ENCODE measurements at places on chromosomes 5 and 9. TPM values are rescaled to one million over a fixed set of nuclear protein-coding genes. Genes with fewer than 3 reads are reported as not detected.

Gene ZDHHC11B
- 0.19 TPM for total RNA-seq

DNA sequence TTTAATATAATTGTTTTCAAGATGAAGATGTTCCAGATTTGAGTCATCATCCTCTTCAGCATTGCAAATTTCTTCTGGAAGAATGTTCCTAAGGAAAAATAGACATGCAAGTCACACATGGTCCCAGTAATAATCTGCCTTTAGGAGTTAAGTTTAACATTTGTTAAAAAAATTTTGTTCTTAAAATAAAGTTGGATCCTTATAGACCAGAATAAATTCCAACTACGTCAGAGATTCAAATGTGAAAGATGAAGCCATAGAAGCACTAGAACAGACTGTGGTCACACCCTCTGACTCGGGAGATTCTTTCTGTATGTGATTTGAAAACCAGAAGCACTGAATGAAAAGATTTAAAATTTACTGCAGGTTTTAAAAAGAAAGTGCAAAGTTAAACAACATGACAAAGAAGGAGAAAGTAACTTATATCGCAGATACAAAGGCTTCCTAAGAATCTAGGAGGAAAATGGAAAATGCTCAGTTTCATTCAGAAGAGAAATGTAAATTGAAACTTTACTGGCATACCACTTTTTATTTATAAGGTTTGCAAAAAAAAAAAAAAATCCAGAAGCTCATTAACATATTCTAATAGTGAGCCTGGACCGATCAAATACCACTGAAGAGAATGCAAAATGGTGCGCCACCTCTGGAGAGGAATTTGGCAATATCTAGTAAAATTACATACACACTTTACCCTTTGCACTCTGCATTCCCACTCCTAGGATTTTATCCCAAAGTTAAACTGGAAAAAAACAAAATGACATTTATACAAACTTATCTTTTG is 14.3 kb upstream of the ASPN start:
- no peak for DNase-seq

Gene ENG
- total RNA-seq, result 3.0 TPM

DNA sequence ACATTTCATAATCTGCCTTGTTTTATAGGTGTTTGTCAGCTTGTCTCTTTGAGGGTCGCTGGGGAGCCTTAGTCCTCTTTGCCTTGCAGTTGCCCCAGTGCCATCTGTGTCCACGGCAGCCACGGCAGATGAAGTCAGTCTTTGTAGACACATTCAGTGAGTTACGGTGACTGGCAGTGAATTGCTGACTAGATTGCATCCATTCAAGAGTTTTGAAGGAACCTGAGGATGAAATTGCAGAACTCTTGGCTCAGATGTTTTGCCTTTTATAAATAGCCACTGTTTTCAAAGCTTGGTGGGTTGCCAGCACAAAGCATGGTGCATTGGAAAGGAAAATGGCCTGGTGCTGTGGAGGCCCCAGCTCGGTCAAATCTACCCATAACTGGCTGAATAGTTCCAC is 125.6 kb downstream of the TRIO start:
- peak; percentile 35 for DNase-seq

Gene FAXDC2
- total RNA-seq, result 3.2 TPM

DNA sequence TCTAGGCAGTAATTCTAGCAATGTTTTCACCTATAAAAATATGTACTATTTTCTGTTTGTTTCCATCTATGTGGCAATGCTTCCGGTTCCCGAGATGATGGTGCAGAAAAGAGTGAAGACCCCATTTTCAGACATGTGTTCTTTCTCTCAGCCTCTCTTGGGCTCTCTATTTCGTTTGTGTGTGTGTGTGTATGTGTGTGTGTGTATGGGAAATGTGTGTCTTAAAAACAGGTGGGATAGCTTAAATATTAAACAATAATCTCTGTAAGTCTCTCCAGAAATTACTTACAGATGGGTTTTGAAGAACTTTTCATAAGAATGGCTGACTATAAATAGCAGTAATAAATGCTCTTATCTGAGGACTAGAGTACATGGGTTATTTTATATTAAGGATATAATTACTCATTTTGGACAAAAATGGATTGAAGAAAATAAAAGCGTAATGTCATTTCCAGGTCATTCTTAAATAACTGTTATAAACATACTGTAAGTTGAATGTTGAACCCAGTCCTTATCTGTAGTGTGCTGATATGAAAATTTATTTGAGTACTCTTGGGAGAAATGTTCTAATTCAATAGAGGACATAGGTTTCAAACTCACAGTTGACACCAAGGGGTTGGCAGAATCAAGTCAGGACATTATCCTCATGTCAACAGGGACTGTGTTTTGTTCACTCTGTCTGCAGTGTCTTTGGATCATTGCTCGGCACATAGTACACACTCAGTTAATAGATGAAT is 31.1 kb downstream of the PCSK5 start:
- no peak for DNase-seq

- no peak for DNase-seq
These were observed 21.4 kb downstream of the PJA2 start for GRCh38 chr5:109388407-109388806.

- no peak for DNase-seq
These were observed 367.6 kb upstream of the CDH9 start for GRCh38 chr5:27406020-27406419.

- DNase-seq, result no peak
These were observed 79.0 kb downstream of the GTF3C4 start for GRCh38 chr9:132749306-132749705.

GRCh38 chr5:172722327-172722815 is 48.6 kb downstream of the DUSP1 start:
- DNase-seq, result no peak

Gene ZFP62
- 22.6 TPM for total RNA-seq

Gene GDA
- total RNA-seq, result 4.4 TPM

GRCh38 chr9:91817493-91818224 is 132.4 kb downstream of the ROR2 start:
- DNase-seq, result peak; percentile 56

Gene GGTA1
- 0.35 TPM for total RNA-seq

GRCh38 chr9:14593406-14593805 is 99.8 kb downstream of the ZDHHC21 start:
- no peak for DNase-seq

Gene SGCD
- 0.12 TPM for total RNA-seq

Measured in H4 (cell line).